ENCODE measurements at places on chromosomes 7 and 10.

DNA sequence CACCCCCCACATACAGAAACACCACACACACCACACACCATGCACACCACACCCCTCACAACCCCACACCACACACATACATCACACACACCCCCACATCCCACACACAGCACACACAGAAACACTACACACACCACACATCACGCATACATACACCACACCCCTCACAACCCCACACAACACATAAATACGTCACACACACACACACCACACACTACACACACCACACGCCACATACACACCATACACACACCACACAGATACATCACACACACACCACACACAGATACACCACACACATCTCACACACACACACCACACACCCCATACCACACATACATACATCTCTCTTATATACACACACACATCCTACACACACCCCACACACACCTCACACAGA, 126.2 kb downstream of the ANLN start:
- DNase-seq: no peak

DNA sequence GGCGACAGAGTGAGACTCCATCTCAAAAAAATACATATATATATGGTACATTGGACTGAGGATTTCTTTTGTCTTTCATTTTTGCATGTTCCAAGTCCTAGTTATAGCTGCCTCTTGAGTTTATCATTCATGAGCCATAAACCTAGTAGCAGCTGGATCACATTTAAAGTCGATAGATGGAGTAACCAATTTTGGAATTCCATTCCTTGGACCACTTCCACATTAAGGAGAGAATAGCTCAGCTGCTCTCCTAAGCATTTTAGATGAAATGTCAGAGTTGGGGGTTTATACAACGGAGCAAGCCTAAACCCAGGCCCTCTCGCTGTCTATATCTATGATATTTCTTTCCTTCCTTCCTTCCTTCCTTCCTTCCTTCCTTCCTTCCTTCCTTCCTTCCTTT, 141.2 kb downstream of the LYZL1 start:
- DNase-seq: no peak

GRCh38 chr7:3922175-3922635, 621.2 kb downstream of the SDK1 start:
- no peak for DNase-seq

GRCh38 chr7:130388671-130389070, 8.4 kb downstream of the CPA1 start:
- DNase-seq: no peak

GRCh38 chr7:5636446-5636835, 145.0 kb downstream of the RNF216 start:
- DNase-seq: no peak

- DNase-seq: no peak
Measured at GRCh38 chr10:86952106-86952505, 5.3 kb downstream of the MMRN2 start.

DNA sequence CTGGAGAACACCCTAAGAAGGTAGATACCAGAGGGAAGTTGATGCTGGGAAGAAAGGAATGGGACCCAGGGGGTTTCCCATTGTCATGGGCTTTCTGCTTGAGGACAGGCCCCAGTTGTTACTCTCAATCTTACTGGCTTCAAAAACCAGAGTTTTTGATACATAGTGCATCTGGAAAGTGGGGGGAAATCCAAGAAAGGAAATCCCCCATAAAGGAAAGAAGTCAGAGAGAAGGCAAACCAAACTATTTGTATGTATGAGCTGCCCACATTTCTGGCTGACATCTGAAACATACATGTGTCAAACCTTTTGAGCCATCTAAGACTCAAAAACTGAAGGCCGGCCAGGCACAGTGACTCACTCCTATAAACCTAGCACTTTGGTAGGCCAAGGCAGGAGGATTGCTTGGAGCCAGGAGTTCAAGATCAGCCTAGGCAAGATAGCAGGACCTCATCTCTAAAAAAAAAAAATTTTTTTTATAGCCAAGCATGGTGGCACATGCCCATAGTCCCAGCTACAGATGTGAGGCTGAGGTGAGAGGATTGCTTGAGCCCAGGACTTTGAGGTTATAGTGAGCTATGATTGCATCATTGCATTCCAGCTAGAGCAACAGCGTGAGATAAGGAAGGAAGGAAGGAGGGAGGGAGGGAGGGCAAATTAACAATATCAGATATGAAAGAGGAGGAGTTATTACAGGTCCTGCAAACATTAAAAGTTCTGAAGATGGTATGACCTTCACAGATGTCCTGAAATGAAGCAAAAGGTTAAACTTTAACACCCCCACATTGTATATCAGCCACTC, 6.7 kb upstream of the COA1 start:
- DNase-seq: no peak

- DNase-seq: no peak
Measured at GRCh38 chr7:139895141-139895829, 66.2 kb downstream of the TBXAS1 start.

- DNase-seq: no peak
Measured at GRCh38 chr7:40763319-40764287, 628.8 kb downstream of the SUGCT start.

GRCh38 chr10:102644066-102644645, at the start of gene TRIM8:
Gene TRIM8, plus strand, starts transcription at chr10:102644479. Its CDS starts 139 bp downstream, at chr10:102644618.
- peak; percentile 62 for DNase-seq

DNA sequence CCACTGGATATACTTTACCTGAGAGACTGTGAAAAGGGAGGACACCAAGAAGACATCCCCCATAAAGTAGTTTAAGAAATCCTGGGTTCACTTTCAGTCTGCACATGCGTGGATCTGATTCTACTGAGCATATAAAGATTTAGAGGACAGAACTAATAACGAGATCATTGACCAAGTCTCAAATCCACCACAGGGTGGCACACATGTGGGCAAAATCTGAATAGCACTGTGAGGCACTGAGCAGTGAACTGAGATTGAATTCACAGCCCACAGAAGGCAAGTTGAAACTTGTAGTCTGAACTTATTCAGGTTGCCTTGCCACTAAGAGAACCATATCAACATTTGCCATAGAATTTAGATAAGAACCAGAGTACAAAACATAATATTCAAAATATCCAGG, 818.6 kb downstream of the GRID1 start:
- DNase-seq: peak; percentile 3

DNA sequence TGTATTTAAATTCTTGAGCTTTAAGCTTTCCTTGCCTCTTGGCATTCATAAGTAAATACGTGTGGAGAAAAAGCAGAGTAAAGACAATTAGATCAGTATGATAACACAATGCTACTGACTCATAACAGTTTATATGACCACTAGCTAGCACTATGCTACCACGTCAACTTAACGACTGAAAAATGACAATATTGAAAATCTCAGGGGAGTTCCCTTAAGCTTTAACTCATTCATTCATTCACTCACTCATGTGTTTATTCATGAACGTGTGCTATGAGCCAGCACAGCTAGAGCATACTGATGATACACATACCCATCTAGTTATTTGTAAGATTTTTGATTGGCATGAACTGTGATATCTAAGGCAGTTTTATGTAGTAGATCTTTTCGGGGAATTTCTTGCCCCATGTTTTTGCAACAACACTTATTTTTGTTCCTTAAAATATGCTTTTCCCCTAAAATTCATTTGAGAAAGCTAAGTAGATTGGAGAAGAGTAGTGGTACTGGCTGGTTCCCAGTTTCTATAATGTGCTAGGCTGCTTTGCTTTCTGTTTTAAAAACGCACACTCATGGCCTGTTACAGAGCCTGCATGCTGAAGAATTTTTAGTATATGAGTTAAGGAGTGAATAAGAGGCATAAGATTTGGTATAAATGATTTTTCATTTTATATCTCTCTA, 57.4 kb upstream of the ACBD5 start:
- DNase-seq: no peak

DNA sequence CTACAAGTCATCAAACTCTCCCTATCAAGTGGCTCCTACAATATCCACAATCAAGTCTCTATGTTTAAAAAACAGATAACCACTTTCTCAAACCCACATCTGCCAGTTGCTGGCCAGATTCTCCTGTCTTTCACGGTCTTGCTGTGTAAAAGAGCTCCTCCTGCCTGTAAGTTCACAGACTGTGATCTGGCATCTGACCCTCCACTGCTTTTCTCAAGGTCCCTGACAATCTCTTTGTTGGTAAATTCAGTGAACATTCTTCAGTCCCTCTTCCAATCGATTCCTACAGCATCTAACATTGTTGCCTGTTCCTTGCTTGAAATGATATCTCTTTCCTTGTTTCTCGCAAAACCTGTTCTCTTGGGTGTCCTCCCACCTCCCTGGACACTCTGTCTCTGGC, 18.5 kb upstream of the LMOD2 start:
- no peak for DNase-seq

- DNase-seq: no peak
Measured at GRCh38 chr7:676246-676971, 50.1 kb upstream of the DNAAF5 start.

- DNase-seq: no peak
Measured at GRCh38 chr10:72252972-72253371, 20.8 kb upstream of the DDIT4 start.

DNA sequence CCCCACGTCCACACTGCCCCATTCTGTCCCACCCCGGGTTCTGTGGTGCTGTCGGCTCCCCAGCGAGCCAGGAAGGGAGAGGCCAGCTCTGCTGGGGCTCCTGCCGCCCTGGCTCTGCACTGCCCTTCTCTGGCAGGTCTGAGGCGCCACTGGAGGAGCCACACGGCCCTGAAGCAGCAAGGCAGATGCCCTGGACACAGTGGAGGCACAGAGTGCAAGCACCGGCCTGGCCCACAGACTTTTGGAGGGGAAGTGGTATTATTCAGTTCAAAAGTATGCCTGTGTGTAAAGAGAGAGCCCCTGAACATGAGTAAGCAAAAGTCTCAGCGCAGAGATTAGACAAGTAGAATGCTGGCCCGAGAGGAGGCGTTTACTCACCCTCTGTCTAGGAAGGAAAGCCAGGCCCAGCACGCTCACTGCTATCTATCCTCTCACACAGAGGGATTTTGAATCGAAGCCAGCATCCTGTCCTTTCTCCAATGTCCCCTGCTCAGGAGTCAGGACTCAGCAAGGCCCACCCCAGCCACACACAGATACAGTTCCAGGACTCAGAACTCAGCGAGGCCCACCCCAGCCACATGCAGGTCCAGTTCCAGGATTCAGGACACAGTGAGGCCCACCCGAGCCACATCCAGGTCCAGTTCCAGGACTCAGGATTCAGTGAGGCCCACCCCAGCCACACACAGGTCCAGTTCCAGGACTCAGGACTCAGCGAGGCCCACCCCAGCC, 115.0 kb downstream of the EGFR start:
- no peak for DNase-seq

- DNase-seq: peak; percentile 79
Measured at GRCh38 chr10:124647421-124648130, 96.6 kb downstream of the FAM53B start.

- no peak for DNase-seq
Measured at GRCh38 chr7:37353949-37354655, 94.6 kb downstream of the ELMO1 start.

- DNase-seq: no peak
Measured at GRCh38 chr10:44992070-44992731, 8.5 kb upstream of the ZNF22 start.

DNA sequence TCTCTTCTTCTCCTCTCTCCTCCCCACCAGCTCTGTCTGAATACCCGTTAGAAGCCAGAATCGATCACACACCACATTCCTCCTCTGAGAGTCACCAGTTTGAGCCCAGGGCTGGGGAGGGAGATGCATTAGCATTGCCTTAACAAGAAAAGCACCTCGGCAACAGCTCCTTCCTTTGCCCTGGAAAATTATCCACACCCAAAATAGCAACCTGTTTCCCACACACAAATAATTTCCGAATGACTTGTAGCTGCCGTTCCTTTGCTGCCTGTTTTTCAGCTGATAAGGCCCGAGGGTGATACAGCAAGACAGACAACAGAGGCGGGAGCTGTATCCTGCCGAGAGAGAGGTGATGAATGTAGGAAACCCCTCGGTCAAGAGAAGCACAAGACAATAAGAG, 91.3 kb downstream of the CPXM2 start:
- DNase-seq: no peak

GRCh38 chr7:20287317-20287716, 43.4 kb upstream of the ITGB8 start:
- DNase-seq: no peak

DNA sequence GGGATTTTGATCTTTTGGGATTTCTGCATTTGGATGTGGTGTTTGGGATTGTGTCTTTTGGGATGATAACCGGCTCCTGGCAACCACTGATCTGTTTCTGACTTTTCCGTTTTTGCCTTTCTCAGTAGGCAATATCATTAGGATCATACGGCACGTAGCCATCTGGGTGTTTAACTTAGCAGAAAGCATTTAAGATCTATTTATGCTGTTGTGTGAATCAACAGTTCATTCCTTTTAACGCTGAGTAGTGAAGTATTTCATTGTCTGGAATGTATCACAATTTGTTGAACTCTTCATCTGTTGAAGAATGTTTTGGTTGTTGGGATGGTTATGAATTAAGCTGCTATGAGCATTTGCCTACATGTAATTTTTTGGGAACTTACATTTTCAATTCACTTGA, 459.6 kb downstream of the SDK1 start:
- DNase-seq: no peak

- no peak for DNase-seq
Measured at GRCh38 chr10:1966712-1967376, 229.5 kb upstream of the ADARB2 start.

- DNase-seq: no peak
Measured at GRCh38 chr10:72277340-72277995, 3.7 kb downstream of the DDIT4 start.

DNA sequence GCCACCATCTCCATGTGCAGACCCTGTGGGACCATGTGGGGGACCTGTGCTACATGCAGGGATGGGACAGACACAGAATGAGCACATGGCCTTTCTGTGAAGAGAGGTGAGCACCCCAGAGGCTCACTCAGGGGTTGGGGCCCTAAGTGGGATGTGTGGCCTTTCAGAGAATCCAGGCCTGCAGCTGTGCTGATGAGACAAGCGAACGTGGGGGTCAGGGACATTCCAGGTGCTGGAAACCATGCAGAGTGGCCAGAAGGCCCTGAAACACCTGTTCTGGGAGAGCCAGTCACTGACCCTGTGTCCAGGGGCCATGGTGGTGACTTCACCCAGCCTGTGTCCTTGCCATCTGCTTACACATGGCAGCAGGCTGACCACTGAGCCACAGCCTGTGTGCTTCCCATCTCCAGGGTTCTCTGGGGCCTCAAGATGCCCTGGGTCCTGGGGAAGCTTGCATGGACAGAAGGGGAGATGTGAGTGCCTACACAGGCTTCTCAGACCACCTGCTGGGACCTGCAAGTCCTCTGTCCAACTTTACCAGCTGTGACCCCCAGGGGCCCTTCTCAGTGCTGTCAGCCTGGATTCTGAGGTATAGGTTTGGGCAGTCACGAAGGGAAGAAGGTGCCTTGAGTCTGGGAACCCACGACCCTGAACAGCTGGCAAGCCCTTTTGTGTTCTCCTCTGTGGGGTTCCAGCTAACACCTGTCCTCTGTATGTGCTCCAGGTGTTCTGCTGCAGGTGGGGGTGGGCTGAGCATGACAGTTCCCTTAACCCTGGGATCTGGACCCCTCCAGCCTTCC, 17.6 kb downstream of the RAMP3 start:
- DNase-seq: no peak

- no peak for DNase-seq
Measured at GRCh38 chr10:76697923-76698322, 939.7 kb downstream of the KCNMA1 start.

GRCh38 chr10:48640326-48640725, 35.5 kb upstream of the ARHGAP22 start:
- no peak for DNase-seq

GRCh38 chr10:29628311-29628710, 6.5 kb downstream of the SVIL start:
- DNase-seq: no peak
